ENCODE measurements at places on chromosomes 4 and X. TPM values are rescaled to one million over a fixed set of nuclear protein-coding genes. Genes with fewer than 3 reads are reported as not detected.

DNA sequence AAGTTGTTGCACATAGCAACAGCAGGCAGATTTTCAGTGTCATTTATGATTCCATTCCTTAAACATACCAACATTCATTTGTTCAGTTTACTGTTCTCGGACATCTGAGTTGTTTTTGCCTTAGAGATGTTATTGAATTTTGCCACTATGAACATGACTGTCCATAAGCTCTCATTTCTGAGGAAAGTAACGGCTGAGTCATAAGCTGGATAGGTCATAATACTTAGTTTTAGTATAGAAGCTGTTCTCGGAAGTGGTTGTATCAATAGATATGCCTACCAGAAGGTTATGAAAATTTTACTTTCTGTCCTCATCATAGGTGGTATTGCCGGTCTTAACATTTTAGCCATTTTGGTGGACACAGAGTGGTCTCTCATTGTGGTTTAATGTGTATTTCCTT, 157.1 kb upstream of the CLNK start:
- H3K27ac ChIP-seq, result no peak overlapping the region
- H3K27me3 ChIP-seq, result no peaks in the 10 kb centered on the region
- DNase-seq, result no peak
- no peak overlapping the region for H3K4me3 ChIP-seq

- no peaks in the 10 kb centered on the region for H3K4me1 ChIP-seq
- no peak overlapping the region for H3K4me3 ChIP-seq
- DNase-seq, result no peak
These were observed 184.4 kb downstream of the SH2D1A start for GRCh38 chrX:124530803-124531202.

DNA sequence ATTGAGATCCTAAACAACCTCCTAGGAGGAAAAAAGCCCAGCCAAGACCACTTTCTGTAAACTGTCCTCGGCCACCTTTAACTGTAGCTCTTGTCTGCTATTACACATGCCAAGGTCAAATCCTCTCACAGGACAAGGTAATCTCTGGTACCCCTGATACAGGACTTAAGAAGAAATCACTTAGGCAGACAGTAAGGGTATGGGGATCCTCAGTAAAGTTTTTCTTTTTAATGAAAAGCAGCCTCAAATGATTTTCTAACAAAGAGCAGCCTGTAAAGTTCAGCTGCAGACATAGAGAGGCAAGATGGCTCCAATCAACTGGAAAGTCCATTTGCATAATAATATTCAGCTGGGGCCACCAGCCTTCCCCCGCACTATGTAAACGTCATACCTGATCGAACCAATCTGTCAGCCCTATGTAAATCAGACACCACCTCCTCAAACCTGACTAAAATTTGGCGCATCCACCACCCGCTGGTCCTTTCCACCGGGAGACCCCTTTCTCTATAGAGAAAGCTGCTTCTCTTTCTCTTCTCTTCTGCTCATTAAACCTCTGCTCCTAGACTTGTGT, 14.6 kb upstream of the MPP1 start:
- H3K27ac ChIP-seq, result no peak overlapping the region
- H3K4me3 ChIP-seq, result no peak overlapping the region
- H3K36me3 ChIP-seq, result no peaks in the 10 kb centered on the region
- H3K27me3 ChIP-seq, result no peaks in the 10 kb centered on the region

DNA sequence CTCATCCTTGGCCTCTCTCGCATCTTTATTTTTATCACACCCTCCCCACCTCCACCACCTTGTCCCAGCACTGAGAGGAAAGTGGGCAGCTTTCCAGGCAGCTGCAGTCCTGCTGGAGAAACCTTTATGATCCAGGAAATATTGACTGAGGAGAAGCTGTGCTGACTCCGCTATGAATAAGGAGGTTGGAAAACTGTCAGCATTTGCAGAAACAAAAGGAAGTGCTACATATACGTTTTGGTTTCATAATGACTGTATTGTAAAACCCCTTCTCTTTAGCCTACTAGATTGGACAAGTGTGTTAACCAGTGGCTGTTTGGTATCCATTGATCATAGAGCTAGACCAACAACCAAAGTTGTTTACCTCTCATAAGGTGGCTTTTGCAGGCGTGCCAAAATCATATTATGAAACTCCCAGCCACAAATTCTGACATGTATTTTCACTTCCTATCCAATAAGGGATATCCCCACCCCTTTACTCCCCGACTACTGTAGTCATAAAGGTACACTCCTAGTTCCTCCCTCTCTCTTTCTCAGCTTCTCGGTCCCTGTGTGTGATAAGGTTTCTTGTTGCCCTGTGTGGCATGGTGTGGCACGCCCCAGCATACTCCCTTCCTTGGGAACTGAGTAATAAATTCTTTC, 88.4 kb downstream of the GPR143 start:
- no peaks in the 10 kb centered on the region for H3K36me3 ChIP-seq
- peak; percentile 43 for DNase-seq
- H3K27me3 ChIP-seq, result no peaks in the 10 kb centered on the region

DNA sequence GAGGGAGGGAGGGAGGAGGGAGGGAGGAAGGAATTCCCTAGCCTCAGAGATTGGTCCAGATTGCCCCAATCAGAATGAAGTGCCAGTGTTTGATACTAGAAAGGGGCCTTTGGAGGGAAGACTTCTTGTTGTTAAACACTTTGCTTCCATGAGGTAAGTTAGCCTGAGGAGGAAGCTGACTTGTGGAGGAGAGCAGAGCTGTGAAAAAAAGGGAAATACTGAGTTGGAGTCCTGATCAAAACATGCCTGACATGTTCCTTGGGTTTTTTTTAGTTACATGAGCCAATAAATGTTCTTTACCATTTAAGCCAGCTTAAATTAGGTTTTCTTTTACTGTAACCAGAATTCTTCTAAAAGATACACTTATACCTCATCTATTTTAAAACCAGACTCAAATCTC, 57.6 kb downstream of the GSX2 start:
- no peak overlapping the region for H3K4me3 ChIP-seq
- no peak overlapping the region for H3K27ac ChIP-seq
- no peak for DNase-seq
- no peaks in the 10 kb centered on the region for H3K27me3 ChIP-seq
- no peaks in the 10 kb centered on the region for H3K36me3 ChIP-seq

DNA sequence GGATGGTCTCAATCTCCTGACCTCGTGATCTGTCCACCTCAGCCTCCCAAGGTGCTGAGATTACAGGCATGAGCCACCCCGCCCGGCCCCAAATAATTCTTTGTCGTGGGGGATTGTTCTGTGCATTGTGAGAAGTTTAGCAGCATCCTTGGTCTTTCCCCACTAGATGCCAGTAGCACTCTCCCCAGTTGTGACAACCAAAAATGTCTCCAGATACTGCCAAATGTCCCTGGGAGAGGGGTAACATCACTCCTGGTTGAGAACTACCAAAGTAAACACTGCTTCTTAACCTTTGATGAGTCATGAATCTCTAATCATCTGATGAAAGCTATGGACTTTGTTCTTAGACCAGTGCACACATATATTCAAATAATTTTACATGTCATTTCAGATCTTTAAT, 90.7 kb upstream of the BRS3 start:
- H3K27me3 ChIP-seq, result no peaks in the 10 kb centered on the region
- no peak overlapping the region for H3K4me3 ChIP-seq
- H3K27ac ChIP-seq, result no peak overlapping the region
- DNase-seq, result peak; percentile 3

DNA sequence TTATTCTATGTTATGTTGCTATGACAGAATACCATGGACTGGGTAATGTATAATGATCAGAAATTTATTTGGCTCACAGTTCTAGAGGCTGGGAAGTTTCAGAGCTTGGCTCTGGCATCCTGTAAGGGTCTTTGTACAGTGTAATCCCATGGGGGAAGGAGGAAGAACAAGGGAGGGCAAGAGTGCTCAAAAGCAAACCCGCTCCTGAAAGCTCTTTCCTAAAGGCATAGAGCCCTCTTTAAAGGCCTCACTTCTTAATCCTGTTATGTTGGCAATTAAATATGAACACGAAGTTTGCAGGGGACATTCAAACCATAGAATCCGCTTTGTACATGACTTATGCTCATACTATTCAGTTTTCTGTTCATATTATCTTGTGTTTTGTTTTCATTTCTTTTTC, 191.3 kb upstream of the CTSO start:
- H3K27ac ChIP-seq, result no peak overlapping the region
- H3K36me3 ChIP-seq, result no peaks in the 10 kb centered on the region
- no peaks in the 10 kb centered on the region for H3K4me1 ChIP-seq

DNA sequence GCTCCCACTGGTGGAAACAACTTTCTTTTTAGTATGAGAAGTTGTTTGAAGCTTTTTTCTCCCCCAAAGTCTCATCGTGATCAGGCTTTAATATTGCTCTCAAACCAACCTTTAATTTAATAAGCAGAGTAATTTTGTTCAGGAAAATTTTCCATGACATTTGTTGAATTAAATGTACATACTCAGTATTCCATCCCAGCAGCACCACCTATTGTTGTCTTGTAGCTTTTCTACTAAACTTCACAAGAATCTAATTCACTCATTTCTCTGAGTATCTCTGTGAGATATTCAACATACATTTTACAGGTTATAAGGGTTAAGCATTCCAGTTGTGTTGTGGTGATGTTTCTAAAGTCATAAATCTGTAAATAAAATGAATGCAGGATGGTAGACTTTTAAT, 218.3 kb upstream of the HAND2 start:
- H3K27me3 ChIP-seq, result no peaks in the 10 kb centered on the region
- no peaks in the 10 kb centered on the region for H3K36me3 ChIP-seq
- H3K4me1 ChIP-seq, result no peaks in the 10 kb centered on the region

- H3K27ac ChIP-seq, result no peak overlapping the region
- no peak overlapping the region for H3K4me3 ChIP-seq
- no peaks in the 10 kb centered on the region for H3K36me3 ChIP-seq
These were observed 257.6 kb upstream of the CXXC4 start for GRCh38 chr4:104752337-104752736.

Gene FAM13A
- 68.8 TPM for total RNA-seq

- no peaks in the 10 kb centered on the region for H3K36me3 ChIP-seq
- H3K27ac ChIP-seq, result no peak overlapping the region
- DNase-seq, result peak; percentile 22
- no peaks in the 10 kb centered on the region for H3K4me1 ChIP-seq
- H3K27me3 ChIP-seq, result no peaks in the 10 kb centered on the region
- no peak overlapping the region for H3K4me3 ChIP-seq
These were observed 407.6 kb downstream of the ANKRD50 start for GRCh38 chr4:124304941-124305340.

DNA sequence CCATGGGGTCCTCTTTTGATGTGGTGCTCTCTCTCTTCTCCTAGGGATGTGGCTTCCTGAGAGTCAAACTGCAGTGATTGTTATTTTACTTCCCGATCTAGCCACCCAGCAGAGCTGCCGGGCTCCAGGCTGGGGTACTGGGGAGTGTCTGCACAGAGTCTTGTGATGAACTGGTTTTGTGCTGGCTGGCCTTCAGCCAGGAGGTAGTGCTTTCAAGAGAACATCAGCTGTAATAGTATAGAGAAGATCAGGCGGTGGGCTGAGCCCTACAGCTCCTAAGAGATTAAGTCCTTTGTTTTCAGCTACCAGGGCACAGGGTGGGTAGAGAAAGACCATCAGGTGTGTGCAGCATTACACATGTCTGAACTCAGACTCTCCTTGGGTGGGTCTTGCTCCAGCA, 59.0 kb upstream of the AGTR2 start:
- H3K27me3 ChIP-seq, result no peaks in the 10 kb centered on the region
- H3K4me3 ChIP-seq, result no peak overlapping the region
- no peak for DNase-seq
- no peaks in the 10 kb centered on the region for H3K36me3 ChIP-seq
- H3K27ac ChIP-seq, result no peak overlapping the region
- no peaks in the 10 kb centered on the region for H3K4me1 ChIP-seq

Gene POU4F2
- total RNA-seq, result not detected

GRCh38 chr4:183863155-183863825, 41.8 kb upstream of the STOX2 start:
- no peaks in the 10 kb centered on the region for H3K27me3 ChIP-seq
- H3K36me3 ChIP-seq, result no peaks in the 10 kb centered on the region
- DNase-seq, result no peak

- H3K27me3 ChIP-seq, result no peaks in the 10 kb centered on the region
- H3K4me1 ChIP-seq, result peaks cover 92% of the 10 kb centered on the region
- peaks cover 18% of the 10 kb centered on the region for H3K36me3 ChIP-seq
- DNase-seq, result no peak
These were observed 126.1 kb downstream of the PTTG2 start for GRCh38 chr4:38086151-38086848.

DNA sequence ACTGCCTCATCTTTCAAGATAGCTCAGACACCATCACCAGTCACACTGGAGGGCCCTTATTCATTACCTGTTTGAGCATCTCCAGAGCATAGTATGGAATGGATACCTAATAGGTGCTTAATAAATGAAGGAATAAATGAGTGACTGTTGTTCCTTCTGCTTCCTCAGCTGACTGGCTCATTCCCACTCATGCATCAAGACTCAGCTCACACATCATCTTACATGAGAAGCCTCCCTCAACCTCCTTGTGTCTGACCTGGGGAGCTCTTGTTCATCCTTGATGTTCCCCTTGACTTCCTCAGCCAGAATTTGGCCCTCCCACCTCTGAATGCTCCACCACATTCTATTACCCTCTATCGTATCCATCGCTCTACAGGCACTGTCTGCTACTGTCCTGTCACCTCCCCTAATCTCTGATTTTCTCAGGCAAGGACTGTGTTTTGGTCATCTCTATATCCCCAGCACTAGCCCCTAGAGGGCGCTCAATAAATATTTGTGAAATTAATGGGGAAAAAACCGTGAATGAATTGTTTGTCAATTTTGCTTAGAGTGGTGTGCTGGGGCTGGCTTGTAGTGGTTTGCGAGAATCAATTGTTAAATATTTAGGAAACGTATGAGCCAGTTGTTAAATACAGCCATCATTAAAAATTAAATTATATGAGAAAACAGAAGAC, 88.3 kb downstream of the NHSL2 start:
- DNase-seq, result peak; percentile 44
- H3K4me1 ChIP-seq, result peaks cover 1% of the 10 kb centered on the region
- no peaks in the 10 kb centered on the region for H3K27me3 ChIP-seq
- H3K27ac ChIP-seq, result no peak overlapping the region

DNA sequence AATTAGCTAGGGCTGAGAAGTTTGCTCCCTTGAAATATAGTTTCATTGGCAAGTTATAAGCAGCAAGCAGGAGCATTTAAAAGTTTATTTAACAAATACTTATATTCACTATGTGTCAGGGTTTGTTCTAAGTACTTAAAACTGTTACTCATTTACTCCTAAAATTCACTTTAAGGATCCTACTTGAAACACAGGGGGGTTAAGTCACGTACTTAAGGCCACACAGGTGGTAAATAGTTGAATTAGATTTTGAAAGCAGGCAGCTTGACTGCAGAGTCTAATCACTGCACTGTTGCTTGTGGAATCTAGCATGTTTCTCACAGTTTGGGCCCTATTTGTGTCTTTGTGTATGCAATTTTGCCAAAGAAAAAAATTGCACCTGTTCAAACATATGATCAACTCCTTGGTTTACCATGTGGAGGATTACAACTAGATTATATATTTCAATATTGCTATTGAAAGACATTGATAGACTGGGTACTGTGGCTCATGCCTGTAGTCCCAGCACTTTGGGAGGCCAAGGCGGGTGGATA, 7.6 kb downstream of the SGMS2 start:
- no peaks in the 10 kb centered on the region for H3K36me3 ChIP-seq
- H3K27me3 ChIP-seq, result no peaks in the 10 kb centered on the region
- no peaks in the 10 kb centered on the region for H3K4me1 ChIP-seq
- H3K27ac ChIP-seq, result no peak overlapping the region
- H3K4me3 ChIP-seq, result no peak overlapping the region

Gene SULT1B1
- 42.9 TPM for total RNA-seq
